EL (cell line): ENCODE measurements at places on chromosomes 12 and 14.
A peak's percentile ranks its signal among the peaks of the same experiment; 100 is the strongest.

DNA sequence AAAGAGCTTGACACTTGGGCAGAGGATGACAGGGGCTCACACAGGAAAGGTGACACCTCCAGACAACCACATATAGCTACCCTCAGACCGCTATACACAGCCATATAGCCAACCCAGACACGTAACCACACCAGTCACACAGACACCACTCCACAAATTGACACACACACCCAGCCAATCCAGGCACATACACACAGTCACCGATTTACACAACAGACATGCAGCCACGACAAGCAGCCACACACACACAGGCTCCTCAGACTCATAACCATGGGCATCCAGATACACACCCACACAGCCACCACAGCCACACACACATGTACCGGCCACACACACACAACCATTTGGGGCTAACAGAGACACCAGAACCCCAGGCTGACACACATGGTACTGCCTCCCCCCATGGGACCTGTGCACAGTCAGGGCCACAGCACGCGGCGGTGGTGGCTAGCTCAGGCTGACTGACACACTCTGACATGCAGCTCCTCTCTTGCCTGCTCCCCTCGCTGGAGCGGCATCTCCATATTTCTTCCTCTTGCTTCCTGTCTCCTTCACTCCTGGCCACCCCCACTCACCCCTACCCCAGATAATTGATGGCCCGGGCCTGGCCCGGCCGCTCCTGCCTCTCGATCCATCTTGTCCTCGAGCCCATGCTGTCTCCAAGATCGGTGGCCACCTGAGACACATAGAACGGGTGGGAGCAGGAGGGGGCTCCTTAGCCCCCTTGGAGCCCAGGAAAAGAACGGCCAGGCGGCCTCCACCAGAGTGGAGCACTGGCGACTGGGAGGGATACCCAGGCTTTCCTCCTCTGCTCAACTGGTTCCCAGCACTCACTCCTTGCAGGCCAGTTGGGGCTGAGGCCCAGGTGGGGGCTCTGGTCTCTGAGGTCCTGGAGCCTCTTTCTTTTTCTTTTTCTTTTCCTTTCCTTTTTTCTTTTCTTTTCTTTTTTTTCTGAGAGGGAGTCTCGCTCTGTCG, 6.0 kb upstream of the SHMT2 start:
- DNase-seq: no peak

DNA sequence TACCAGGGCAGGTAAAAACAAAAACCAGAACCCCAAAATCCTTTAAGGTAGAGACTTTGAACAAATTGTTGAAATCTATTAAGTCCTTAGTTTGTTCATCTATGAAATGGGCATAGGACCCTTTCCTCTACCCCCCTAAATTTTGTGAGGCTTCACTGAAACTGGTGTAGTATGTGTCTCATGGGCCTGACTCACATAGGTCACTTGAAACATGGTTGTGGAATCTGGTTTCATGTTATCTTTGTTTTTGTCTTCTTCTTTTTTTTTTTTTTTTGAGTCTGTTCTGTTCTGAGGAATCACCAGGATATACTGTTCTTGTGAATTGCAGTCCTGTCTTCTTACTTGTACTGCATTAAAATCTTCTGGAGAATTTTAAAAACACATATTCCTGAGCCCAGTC, 202.2 kb downstream of the KTN1 start:
- no peak for DNase-seq

DNA sequence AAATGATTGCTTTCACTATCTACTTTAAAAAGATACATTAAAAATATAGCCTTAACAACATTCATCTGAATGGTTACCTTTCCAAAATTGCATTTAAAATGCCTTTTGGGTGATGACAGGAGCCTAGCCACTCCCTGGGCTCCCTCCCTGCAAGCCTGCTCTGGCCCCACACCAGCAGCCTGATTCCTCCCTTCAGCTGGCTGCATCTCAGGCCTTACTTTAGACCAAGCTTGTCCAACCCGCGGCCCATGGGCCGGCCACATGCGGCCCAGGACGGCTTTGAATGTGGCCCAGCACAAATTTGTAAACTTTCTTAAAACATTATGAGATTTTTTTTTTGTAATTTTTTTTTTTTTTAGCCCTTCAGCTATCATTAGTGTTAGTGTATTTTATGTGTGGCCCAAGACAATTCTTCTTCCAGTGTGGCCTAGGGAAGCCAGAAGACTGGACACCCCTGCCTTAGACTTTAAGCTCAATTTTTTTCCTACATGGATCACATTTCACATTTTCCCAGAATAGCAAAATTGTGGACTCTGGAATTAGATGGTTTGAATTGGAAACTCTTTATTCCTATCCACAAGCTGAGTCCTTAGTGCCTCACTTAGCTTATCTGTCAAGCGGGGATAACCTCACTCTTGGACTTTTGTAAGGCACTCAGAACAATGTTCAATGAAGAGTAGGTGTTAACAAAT, 124.4 kb downstream of the MYRFL start:
- DNase-seq: no peak

DNA sequence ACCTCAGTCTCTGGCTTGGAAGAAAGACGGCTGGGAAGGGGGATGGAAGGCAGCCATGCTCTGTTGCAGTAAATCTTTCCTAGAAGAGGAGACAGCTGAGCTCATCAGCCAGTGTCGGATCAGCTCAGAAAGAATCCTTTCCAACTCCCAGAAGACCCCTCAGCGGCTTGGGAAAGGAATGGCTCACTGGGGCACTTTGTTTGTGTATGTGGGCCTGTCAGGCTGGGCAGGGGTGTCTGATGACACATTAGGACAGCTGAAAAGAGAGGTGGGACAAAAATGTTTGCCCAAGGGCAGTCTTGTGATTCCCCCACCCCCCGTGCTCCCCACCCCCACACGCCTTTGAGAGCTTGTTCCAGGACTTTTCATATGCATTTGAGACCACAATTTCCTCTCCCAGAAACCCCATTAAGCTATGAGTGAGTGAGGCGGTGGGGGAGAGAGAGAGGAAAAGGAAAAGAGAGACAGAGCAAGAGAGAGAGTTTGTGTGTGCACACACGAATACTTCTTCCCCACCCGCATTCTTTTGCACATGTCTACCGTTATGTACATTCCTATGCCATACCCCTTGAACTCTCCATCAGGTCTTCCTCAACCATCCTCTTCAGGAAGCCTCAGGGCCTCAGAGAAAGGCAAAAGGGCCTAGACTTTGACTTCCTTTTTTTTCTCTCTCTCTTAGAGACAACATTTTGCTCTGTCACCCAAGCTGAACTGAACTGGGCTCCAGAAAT, 198.9 kb downstream of the ZFP36L1 start:
- peak; percentile 39 for DNase-seq

- DNase-seq: no peak
These were observed 20.6 kb upstream of the PCNX1 start for GRCh38 chr14:70886421-70887206.

DNA sequence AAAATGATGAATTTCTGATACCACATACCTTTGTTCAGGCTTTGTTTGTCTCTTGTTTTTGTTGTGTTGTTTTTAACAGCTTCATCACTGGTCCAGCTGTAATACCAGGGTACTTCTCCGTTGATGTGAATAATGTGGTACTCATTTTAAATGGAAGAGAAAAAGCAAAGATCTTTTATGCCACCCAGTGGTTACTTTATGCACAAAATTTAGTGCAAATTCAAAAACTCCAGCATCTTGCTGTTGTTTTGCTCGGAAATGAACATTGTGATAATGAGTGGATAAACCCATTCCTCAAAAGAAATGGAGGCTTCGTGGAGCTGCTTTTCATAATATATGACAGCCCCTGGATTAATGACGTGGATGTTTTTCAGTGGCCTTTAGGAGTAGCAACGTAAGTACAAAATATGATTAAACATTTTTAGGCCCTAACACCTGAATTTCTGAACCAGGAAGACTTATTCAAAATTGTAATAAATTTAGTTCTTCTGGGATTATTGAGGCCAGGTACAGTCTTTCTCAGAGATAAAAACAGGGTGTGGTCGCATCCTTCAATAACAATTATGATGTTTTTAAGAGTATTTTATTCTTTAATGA, 22.4 kb downstream of the RXYLT1 start:
- peak; percentile 36 for DNase-seq

- DNase-seq: peak; percentile 76
These were observed 57.5 kb downstream of the FRS2 start for GRCh38 chr12:69527506-69528272.

- DNase-seq: peak; percentile 76
These were observed 74.8 kb upstream of the CHST11 start for GRCh38 chr12:104381731-104382480.

DNA sequence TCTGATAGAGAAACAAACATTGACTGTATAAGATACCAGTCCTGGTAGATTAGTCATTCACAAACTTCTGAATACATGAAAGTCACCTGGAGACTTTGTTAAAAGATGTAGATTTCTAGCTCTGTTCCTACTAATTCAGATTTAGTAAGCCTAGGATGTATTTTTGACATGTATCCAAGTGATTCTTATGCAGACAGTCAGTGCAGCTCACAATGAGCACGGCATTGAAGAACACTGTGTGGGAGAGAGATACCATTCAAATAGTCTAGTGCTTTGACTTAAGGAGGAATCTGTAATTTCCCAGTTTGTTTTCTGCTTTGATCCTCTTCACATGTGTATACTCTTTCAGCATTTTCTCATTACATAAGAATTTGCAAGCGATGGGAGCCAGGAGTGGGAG, 68.7 kb upstream of the STXBP6 start:
- DNase-seq: no peak

- peak; percentile 28 for DNase-seq
These were observed 14.9 kb downstream of the ATP2B1 start for GRCh38 chr12:89693639-89694202.

DNA sequence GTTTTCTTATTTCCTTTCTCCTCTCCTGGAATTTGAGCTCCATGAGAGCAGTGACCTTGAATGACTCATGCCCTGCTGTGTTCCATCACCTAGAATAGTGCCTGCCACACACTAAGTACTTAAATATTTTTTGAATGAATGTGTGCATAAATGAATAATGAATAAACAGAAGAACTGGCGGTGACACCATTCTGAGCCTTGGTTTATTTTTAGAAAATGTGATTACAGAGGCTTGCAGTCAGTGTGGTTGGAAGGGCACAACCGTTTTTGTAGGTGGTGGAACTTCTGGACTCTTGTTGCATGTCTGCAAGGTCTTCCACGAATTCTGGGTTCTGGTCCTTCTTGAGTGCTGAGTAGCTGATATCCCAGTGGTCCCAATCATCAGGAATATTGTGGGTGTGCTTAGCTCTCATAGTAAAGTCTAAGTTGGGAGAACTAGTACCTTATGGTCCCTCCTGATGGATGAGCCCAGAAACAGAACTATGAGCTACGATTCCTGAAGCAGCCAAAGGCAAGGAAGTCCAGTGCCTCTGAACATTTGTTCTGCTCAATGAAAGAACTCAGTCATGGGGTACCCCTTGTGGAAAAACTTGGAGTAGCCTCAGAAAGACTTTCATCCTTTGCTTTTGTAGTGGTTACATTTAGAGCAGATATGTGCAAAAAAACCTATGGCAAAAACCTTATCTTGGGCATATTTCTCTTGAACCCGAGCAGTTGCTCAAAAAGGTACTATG, 28.8 kb upstream of the BHLHE41 start:
- DNase-seq: peak; percentile 96

GRCh38 chr12:122356192-122356635, 66.3 kb downstream of the CLIP1 start:
- peak; percentile 70 for DNase-seq

- DNase-seq: peak; percentile 45
These were observed 32.0 kb downstream of the SSH1 start for GRCh38 chr12:108825201-108825950.

GRCh38 chr12:25529738-25530137, 23.3 kb downstream of the LMNTD1 start:
- DNase-seq: peak; percentile 38

DNA sequence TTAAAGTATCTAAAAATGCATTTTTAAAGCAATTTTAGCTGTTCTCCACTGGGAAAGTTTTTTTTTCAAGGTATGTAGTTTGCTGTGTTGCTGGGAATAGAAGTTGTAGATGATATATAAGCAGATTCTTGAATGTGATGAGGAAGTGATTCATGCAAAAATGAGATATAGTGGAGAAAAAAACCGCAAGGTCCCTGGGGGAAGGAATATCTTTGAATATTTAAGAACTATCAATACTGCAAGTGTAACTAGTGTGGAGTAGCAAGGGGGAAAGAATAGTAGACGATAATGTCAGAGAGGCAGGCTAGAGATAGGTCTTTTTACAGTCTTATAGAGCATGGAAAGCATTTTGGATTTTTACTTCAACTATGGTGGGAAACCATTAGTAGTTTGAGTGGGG, 42.5 kb downstream of the PTCSC3 start:
- DNase-seq: no peak

DNA sequence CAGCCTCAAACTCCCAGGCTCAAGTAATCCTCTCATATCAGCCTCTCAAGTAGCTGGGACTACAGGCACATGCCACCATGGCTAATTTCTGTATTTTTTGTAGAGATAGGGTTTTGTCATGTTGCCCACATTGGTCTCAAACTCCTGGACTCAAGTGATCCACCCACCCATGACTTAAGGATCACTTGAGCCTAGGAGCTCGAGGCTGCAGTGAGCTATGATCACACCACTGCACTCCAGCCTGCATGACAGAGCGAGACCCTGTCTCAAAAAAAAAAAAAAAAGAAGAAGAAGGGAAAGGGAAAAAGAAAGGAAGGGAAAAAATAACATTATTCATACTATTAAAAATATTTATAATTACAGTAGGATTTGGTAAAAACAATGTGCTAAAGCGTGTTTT, 19.2 kb downstream of the EPS8 start:
- no peak for DNase-seq

GRCh38 chr12:4379405-4379804, at the start of gene FGF23:
FGF23 (minus strand) TSS chr12:4379712; CDS start chr12:4379582, 130 bp downstream.
- peak; percentile 13 for DNase-seq

- peak; percentile 65 for DNase-seq
These were observed 9.3 kb upstream of the ESR2 start for GRCh38 chr14:64303471-64303917.

GRCh38 chr12:115726691-115727090, 550.8 kb downstream of the MED13L start:
- no peak for DNase-seq

GRCh38 chr12:52810554-52810953, 3.4 kb downstream of the KRT4 start:
- no peak for DNase-seq

DNA sequence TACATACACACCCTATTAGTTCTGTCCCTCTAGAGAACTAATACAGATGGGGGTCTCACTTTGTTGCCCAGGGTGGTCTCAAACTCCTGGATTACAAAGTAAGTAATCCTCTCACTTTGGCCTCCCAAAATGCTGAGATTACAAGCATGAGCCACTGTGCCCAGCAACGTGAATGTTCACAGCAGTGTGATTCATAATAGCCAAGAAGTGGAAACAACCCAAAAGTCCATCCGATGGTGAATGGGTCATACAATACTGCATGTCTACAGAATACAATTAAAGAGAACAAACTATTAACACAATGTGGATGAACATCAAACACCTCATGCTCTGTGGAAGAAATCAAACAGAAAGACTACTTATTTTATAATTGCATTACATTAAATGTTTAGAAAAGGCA, 57.3 kb upstream of the SYNE2 start:
- no peak for DNase-seq

DNA sequence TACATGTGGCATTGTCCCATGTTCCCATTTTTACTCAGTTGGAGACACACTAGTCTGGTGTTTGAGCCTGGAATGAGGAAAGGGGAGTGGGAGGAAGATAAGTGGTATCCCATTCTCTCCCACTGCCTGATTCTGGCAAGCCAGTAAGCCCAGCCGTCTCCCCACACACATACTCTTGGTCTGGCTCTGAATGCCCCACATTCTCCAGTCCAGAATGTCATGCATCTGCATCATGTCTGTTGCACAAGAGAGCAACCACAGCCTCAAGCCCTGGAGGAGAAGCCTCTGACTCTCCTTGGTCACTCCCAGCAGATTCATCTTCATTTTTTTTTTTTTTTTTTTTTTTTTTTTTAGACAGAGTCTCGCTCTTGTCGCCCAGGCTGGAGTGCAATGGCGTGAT, 48.0 kb downstream of the DRAM1 start:
- peak; percentile 98 for DNase-seq
